CD4-positive, alpha-beta T cell treated with Interleukin-10 for 1 hour (primary cell): ENCODE measurements at places on chromosomes 3 and 15.

GRCh38 chr15:90126596-90127435, 24.5 kb upstream of the IDH2 start:
- no peak for DNase-seq

DNA sequence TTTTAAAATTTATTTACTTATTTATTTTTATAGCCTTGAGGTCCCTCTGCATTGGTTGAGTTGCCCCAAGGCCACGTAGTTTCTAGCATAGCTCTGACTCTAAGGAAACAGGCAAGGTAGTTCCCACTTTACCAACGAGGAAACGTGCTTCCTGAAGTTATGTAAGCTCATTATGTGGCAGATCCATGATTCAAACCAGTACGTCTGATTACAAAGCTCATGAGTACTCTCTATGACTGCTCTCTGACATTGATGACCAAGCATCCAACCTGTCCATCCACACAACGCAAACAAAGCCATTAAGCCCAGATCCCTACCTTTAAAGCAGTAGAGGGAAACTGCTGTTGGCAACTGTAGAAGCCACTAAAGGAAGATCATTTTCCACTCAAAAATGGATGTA, 25.6 kb downstream of the WWTR1 start:
- no peak for DNase-seq

DNA sequence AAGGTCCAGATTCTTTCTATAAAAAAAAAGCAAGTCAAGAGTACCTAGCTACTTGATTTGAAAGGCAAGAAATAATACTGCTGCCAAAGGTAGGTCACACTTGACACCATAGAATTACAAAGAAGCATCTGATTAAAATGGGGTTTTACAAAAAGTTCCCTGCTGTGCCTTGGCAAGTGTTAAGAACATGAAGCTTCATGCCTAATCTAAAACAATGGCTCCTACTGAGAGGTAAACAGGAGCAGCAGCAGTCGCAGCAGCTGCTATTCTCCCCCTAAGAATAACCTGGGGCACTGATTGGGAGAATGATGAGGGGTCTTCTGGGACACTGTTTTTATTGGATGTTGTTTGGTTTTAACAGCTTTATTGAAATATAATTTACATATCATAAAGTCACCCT, 14.1 kb downstream of the UBP1 start:
- DNase-seq, result no peak

DNA sequence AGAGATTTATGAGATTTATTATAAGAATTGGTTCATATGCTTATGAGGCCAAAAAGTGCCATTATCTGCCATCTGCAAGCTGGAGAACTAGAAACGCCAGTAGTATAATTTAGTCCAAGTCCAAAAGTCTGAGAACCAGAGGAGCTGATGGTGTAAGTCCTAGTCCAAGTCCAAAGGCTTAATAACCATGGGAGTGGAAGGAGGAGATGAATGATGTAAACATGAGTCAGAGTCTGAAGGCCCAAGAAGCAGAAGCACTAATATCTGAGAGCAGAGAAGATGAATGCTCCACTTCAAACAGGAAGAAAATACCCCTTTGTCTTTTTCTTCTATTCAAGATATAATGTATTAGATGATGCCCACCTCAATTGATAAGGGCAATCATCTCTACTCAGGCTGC, 185.7 kb downstream of the CGGBP1 start:
- DNase-seq, result no peak

- no peak for DNase-seq
Observed at GRCh38 chr15:37765786-37766185, 168.7 kb upstream of the TMCO5A start.

- no peak for DNase-seq
Observed at GRCh38 chr3:61005591-61005990, 245.7 kb downstream of the FHIT start.

DNA sequence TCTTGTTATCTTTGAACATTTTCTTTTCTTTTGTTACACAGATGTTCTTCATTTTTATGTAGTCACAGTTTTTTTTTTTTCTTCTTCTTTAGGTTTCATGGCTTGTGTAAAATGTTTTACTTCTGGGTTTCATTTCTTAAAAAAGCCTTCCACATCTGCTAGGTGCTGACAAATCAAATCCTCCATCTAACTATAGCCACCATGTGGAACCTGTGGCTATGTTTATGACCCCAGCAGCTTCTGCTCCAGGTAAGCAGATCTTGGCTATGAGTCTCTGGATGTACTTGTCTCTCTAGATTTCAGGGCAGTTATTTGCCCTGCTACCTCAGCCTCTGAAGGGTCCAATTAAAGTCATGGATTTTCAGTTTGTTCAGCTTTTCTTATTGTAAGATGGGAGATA, 44.5 kb downstream of the OXSM start:
- no peak for DNase-seq

DNA sequence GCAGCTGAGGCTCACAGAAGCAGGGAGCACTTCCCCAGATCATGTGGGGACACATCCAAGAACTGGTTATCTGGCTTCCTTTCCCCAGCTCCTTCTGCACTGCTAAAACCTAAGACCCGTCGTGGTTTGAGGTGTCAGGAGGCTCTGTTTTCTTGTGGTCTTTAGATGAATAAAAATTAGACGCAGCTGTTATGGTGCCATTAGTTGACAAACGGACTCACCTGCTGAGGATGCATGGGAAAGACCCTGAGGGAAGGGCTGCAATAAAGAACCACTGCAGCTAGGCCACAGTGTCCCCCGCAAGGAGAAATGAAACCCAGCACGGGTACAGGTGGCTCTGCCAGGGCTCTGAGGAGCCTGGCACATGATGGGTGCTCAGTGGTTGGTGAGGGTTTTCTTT, 99.4 kb downstream of the IQSEC1 start:
- no peak for DNase-seq

DNA sequence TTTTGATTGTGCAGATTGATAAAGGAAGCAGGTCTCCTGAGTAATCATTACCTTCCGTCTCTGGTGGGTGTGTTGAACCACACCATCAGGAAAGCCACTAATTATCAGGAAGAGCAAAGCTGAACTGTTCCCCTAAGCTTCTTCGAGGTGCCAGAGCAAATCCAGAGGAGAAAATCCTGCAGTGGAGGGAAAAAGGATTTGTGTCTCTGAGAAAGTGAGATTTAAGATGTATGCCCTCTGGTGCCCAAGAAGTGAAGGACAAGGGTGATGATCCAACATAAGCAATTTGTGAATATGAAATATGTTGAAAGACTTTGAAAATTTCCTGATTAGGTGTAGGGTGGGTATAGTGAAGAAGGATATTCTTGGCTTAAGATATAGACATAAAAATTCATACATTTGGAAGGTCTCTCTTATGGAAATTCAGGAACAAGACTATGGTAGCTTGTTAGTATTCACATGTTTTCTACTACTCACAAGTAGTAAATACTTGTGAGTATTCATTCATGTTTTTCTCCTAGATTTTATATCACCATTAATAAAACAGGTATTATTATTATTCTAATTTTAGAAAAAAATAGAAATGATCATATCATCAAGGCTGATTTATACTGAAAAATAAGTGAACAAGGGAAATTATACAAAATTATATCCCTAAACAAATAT, 34.8 kb downstream of the COMMD2 start:
- peak; percentile 31 for DNase-seq

- no peak for DNase-seq
Observed at GRCh38 chr15:35696767-35697231, 150.8 kb upstream of the DPH6 start.

- DNase-seq, result no peak
Observed at GRCh38 chr15:39454189-39454986, 126.5 kb upstream of the THBS1 start.

DNA sequence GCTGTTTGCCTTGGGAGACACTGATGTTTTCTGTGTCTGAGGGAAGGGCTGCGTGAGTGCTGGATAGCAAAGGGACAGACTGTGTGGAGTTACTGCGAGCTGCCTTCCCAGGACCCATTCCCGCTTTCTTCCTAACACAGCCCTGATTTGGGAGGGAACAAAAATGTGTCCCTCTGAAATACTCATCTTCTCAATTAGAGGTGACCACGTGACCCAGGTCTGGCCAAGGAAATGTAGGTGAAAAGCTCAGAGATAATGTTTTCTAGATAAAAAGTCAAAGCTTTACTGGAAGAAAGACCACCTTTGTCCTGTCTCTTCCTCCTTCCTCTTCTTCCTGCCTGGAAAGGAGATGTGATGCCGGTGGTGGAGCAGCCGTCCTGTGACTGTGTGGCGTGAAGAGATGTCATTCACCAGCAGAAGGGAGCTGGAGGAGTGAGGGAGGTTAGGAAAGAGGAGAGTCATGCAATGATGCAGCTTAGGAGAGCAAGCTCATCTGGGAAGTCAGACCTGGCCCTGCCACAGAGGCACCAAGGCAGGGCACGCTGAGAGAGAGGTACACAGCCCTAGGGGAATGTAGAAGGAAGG, 105.6 kb downstream of the CHSY1 start:
- DNase-seq, result no peak

GRCh38 chr15:34789326-34789725, 6.0 kb downstream of the ACTC1 start:
- DNase-seq, result no peak

DNA sequence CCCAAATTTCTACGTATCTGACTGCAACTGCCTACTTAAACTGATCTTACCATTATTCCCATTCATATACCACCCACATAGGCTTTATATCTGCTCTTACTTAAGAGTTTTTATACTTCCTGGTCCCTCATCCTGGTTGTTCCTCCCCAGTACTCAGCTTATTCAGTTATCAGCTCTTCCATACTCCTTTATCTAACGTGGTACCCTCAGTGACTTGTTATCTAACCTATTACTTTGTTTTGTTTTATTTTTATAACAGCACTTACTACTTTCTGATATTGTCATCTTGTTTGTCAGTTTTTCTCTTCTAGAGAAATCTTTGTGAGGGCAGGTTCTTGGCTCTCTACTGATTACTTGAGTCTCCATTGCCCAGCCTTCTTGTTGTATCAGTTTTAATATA, 100.6 kb downstream of the ZNF609 start:
- DNase-seq, result no peak

GRCh38 chr3:48738926-48739616, 22.1 kb upstream of the IP6K2 start:
- DNase-seq, result no peak

DNA sequence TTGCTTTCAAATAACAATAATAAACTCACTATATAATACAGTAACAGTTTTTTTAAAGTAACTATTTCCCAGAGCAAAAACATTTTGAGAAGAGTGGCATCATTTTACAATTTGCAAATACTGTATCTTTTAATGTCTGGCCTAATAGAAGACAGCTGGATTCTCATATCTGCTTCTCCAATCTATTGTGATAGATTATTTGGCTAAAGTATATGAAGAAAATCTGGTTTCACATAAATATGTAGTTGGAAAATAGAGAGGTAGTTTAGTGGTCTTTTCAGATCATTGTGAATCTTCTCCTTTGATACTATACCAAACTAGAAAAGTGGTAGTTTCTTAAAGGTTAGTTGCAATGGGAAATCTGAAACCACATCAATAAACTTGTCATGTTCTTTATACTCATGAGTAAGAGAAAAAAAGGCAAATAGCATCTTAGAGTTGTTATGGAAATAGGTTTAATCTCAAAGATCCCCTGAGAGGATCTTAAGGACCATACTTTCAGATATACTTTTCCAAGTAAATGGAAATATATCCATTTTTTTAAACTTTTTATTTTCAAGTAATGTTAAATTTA, 124.8 kb upstream of the NR2E3 start:
- no peak for DNase-seq

DNA sequence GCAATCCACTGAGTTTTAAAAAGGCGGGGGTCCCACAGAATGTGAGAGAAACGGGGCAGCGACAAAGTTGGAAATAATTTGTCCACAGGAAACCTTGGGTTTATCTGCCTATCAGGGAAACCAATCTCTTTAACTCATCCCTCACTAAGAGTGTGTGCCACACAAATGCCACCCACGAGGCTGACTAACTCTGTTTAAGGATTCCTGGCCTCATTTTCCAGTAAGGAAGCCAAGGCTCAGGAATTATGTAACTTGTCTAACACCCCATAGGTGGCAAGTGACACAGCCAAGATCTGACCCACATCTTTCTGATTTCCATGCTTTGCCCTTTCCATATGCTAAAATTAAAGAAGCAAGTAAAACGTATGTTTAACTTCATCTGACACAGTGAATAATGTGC, 263.2 kb downstream of the CNTN3 start:
- DNase-seq, result no peak

DNA sequence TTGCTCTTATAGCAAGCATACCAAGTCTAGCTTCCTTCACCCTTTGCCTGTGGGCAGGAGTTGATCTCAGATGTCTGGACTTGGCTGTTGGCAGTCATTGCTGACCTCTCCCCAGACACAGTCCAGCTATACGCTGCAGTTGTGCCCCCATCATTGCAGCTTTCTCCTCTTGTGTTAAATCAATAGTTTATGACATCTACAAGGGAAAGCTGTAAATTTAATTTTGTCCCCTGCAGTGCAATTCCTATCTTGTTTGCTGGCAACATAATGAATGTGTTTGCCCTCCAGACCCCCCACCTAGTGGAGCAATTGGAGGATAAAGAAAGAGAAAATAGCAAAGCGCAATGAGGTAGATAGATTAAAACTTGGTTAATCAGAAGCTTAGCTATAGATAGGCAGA, 280.2 kb downstream of the LSAMP start:
- DNase-seq, result no peak

GRCh38 chr3:183637106-183637486, 1.7 kb downstream of the KLHL24 start:
- DNase-seq, result no peak

- no peak for DNase-seq
Observed at GRCh38 chr3:188641076-188641475, 487.1 kb downstream of the LPP start.

- no peak for DNase-seq
Observed at GRCh38 chr3:25662736-25663320, 1.9 kb downstream of the TOP2B start.

DNA sequence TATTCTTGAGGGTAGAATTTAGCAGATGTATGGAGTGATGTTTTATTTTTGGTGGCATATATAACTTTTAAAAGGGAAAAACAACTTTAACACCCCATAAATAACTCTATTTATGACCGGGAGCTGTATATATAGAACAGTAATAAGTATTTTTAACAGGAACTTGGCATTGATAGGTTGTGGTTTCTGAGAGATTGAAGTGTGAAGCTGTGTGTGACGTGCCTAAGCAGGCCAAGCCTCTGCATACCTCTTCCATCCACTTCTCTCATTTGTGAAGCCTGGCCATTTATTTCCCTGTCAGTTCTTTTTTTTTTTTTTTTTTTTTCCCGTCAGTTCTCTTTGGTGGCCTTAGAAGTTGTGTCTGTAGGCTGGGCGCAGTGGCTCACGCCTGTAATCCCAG, 23.0 kb downstream of the RBM5 start:
- DNase-seq, result no peak

GRCh38 chr3:148880681-148881080, 15.6 kb downstream of the CPA3 start:
- DNase-seq, result no peak

GRCh38 chr3:39631136-39631535, 163.7 kb downstream of the MOBP start:
- no peak for DNase-seq

DNA sequence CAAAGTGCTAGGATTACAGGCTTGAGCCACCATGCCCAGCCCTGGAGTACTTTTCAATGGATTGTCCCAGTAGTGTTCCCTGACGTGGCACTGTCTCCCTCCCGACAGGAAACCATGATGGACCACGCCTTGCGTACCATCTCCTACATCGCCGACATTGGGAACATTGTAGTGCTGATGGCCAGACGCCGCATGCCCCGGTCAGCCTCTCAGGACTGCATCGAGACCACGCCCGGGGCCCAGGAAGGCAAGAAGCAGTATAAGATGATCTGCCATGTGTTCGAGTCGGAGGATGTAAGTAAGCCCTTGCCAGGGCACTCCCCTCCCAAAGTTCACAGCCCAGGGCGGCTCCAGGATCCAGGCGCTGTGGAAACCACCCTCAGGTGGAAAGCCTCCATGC, 168.1 kb downstream of the NSMCE3 start:
- no peak for DNase-seq

GRCh38 chr3:67017211-67017610, 19.1 kb downstream of the KBTBD8 start:
- DNase-seq, result no peak
